ENCODE measurements at places on chromosomes 2 and 18.

DNA sequence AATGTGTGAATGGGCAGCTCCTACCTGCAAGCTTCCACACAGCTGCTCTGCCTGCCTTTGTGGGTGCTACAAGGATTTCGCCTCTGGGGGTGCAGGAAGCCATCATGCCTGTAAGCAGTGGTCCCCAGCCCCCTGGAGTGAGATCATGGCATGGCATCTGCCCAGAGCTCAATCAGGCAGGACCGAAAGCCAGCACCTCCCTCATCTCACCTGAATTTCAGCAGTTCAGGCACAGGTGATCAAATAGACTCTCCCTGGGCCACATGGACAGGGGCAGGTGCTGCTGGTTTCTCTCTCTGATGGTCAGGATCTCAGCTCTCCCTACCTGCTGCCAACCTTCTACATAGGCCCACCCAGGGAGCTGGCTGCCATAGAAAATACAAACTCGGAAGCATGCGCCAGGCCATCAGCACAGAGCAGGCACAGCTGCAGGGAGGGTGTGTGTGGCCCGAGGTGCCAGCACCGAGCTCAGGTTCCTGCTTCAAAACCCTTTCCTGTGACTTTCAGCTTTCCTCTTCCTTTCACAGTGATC, 133.2 kb upstream of the ID2 start:
- DNase-seq: no peak

- peak; percentile 70 for DNase-seq
Measured at GRCh38 chr2:233566141-233566956, at the start of gene USP40. TSS of gene USP40 (minus strand) at chr2:233566782. CDS start at chr2:233565554, 1,228 bp downstream.

- DNase-seq: no peak
Measured at GRCh38 chr2:48452108-48452507, 77.8 kb upstream of the STON1 start.

GRCh38 chr18:666628-667027, 9.2 kb downstream of the TYMS start:
- DNase-seq: no peak

DNA sequence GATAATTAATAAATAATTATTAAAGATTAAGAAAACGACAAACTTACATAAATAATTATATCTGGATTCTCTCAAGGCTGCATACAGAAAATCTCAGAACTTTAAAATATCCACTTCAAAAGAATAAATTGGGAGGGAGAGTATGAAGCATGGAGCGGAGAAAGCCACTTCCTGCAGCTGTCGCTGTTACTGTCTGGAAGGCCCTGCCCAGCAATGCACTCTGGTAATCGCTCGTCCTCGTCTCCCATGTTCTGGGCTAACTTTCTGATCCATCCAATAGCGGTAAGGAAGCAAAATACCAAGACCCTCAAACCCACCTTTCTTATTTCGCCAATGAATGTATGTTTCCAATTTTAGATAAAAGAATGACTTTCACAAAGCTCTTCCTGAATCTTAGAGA, 26.7 kb downstream of the CYRIA start:
- no peak for DNase-seq

- DNase-seq: no peak
Measured at GRCh38 chr18:32386471-32386870, 84.2 kb downstream of the GAREM1 start.

DNA sequence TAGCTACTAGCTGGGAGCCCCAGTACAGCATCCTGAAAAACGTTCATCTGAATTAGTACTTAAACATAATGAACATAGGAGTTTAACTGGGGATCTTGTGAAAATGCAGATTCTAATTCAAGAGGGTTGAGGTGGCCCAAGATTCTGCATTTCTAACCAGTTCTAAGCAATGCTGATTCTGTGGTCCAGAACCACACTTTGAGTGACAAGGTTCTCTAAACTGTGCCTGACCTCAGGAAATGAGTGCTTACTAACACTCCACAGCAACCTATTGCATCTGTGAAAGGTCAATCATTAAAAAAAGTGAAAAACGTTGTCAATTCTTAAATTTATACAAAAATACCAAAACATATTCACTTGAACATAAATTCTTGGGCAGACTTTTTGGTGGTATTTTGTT, 157.1 kb upstream of the ZFP36L2 start:
- DNase-seq: no peak

- no peak for DNase-seq
Measured at GRCh38 chr2:122191331-122191730, 435.9 kb downstream of the TSN start.

DNA sequence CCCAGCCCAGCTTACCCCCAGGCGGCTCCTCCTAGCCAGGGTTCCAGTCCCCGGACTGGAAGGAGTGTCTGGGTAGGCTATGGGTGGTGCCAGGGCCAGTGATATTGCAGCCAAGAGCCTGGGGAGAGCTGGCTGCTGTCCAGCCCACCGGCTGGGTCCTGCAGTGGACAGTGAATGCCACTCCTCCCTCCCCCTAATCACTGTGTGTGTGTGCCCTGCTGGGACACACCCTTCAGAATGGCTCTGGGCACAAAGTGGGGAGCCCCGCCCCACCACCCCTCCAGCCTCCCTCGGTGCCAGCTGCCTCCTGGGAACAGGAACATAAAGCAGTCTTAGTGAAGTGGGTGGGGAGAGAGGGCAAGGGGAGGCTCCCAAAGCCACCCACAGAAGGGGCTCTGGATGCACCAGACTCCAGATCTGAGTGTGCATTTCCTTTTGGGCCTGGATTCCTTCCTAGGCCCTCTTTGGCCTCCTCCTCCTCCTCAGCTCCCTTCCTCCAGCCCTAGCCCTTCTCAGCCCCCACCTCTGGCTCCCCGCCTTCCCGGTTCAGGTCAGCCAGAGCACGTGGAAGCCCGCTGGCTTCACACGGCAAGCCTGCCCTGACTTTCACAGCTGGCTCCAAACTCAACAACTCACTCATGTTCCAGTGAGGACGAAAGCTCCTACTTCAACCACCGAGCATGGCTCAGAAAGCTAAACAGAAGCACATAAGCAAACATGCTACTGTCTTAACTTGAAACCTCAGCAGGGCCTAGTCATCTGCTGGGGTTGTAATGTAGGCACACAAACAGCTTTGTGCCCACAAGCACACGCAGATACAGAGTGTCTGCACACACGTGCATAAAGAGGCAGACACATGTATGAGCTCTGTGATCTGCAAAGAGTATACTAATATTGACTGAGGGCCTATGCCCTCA, 209.2 kb upstream of the SMAD2 start:
- no peak for DNase-seq

DNA sequence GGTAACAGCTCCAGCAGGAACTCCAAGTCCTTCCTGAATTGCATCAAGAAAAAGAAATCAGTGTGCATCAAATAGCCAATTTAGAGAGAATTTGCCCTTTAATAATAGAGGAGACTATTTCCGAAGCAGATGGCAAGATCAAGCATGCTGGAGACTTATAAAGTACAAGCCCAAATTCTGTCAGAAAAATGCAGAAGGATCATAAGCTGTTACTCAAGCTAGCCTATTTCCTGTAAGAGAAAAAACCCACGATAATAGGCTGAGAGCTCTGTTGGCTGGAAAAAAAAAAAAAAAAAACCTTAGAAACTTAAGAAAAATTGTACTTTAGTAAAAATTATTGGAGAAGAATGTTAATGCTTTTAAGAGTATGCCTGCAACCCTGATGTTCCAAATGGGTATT, 24.4 kb upstream of the ITM2C start:
- no peak for DNase-seq

- DNase-seq: no peak
Measured at GRCh38 chr2:12700989-12701388, 15.7 kb upstream of the TRIB2 start.

- DNase-seq: peak; percentile 19
Measured at GRCh38 chr2:156434461-156435291, 1.5 kb upstream of the GPD2 start.

- DNase-seq: no peak
Measured at GRCh38 chr2:140601342-140601741, 1529.5 kb downstream of the LRP1B start.

DNA sequence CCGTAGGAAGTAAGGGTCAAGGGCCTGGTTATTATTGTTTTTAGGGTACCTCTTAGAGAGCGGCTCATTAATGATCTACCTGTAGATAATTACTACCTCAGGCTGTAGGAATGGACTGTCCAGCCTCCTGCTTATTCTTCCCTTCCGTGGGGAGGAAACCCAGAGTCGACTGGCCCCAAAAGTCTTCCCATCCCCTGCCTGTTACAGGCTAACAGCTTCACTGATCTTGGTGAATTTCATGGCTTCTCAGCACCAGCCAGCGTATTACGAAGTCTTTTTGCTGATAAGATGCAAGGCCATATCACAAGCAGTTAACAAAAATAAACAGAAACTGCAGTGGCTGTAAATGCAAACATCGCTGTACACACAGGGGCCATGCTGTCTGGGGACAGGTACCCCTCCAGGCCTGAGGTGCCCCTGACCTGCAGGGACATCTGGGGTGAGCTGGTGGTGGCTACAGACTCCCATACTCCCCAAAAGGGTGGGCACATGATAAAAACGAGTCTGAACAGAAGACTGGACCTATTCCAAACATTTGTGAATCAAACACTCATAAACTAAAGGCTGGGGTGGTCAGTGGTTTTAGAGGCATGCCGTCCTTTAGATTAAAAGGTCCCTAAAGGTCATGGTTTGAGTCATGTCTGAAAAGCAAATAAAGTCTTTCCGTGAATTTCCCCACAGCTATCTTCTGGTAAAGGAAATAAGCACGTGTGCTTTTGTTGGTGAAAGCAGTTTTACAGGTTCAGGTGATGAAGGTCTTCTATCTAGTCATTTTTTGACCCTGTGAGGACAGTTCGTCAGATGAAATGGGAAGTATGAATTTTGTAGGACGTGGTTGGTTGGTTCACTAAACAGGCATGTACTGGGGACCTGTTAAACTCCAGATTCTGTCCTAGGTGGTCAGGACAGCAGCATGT, 36.7 kb downstream of the TTC39C start:
- DNase-seq: no peak

DNA sequence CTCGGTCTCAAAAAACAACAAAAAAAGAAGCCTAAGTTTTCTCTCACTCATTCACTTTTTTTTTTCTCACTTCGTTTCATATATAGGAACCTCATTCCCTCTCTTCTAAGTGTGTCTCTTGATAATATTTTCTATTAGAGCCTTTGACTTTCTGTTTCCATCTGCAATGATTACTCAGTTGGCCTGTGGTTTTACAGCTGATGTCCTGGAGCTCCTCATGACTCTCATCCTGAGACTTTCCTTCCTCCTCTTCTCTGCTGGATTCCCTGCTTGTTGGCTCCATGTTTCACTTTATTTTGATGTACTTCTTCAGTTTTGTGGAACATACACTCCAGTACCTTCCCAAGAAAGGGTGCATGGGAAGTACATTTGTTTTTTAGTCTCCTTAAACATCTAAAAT, 154.2 kb upstream of the GATA6 start:
- no peak for DNase-seq

GRCh38 chr18:79548621-79548985, 131.0 kb upstream of the CTDP1 start:
- no peak for DNase-seq

DNA sequence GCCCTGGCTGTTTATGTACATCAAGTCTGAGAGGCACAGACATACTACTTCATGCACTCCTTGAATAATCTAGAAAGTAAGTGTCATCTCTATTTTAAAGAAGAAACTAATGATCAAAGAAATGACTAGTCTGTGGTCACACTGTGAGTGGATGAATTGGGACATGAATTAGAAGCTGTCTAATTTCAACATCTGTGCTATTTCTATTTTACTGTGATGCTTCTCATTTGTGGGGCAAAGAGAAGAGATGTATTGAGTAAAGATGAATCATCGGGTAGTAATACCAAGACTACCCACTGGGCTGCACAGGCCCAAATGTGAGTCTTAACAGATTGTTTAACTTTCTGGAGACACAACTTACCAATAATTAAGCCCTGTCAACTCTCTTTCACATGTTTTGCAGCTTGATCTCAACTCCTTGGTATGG, 42.4 kb upstream of the MTIF2 start:
- peak; percentile 65 for DNase-seq

GRCh38 chr2:205086662-205087061, 541.4 kb downstream of the PARD3B start:
- DNase-seq: no peak

- DNase-seq: peak; percentile 33
Measured at GRCh38 chr2:169362118-169362893, at the start of gene LRP2. TSS of gene LRP2 (minus strand) at chr2:169362534. CDS start at chr2:169362399, 135 bp downstream.

Measured in activated CD4-positive, alpha-beta T cell treated with anti-CD3 and anti-CD28 coated beads for 48 hours (primary cell).